Type B pancreatic cell (in vitro differentiated cells): ENCODE measurements at places on chromosomes 7 and 10. TPM values are rescaled to one million over a fixed set of nuclear protein-coding genes. Genes with fewer than 3 reads are reported as not detected.

GRCh38 chr7:42403831-42404230 lies 166.8 kb upstream of the GLI3 start:
- no peak for DNase-seq

DNA sequence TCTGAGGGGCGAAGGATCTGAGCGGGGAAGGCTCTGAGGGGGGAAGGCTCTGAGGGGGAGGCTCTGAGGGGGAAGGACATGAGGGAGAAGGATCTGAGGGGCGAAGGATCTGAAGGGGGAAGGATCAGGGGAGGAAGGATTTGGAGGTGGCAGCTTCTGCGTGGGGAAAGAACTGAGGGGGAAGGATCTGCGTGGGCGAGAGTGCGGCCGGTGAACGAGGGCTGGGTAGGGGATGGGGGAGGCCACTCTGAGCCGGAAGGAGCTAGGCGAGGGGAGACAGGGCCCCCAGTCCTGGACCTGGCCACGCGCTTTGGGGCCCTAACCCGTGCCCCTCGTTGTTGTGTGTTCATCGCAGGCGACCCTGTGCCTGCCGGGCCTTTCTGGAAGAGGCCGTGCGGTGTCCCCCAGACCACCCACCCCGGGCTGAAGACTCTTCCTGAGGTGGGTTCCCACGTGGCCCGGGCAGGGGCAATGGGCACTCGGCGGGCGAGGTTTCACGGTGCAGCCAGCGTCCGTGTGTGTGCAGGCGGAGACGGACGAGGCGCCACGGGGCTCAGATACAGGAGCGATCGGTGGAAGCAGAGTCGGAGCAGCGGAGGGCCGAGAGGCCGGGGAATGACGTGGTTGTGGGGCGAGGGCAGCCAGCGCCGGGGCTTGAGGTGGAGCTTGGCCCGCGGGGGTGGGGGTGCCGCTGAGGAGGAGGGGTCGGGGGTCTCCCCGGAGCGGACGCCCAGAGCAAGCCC lies 2.0 kb downstream of the CALY start:
- DNase-seq: peak; percentile 73

DNA sequence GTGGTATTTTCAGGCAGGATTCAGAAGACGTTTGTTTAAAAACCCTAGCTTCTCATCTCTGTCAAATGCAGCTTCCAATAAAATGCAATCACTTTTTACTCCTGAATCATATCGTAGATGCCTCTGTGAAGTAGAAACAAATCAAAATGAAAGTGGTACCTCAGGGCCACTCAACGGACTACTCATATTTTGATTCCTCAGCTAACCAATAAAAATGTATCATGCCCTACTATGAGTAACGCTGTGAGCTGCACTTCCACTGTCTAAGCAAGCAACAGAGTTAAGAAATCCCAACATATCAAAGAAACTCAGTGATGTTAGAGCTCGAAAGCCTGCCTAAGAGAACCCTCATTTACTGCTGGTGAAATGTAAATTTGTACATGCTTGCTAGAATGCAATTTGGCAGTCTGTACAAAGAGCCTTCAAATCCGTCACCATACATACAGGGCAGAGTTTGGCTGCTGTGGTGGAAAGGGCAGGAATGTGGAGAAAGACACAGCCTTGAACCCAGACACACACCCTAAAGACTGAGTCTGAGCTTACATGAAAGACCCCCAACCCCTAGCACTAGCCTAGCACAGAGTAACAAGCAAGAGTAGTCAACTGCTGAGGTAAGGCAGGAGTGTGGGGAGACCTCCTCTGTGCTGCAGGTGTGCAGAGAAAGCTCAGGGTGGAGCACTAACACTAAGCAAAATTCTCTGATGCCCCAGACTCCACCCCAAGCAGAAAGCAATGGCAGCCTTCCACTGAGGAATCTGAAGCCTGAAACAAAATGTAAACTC lies 151.5 kb downstream of the ANK3 start:
- no peak for DNase-seq

The ANKRD7 gene
- total RNA-seq: not detected in 2 replicates

DNA sequence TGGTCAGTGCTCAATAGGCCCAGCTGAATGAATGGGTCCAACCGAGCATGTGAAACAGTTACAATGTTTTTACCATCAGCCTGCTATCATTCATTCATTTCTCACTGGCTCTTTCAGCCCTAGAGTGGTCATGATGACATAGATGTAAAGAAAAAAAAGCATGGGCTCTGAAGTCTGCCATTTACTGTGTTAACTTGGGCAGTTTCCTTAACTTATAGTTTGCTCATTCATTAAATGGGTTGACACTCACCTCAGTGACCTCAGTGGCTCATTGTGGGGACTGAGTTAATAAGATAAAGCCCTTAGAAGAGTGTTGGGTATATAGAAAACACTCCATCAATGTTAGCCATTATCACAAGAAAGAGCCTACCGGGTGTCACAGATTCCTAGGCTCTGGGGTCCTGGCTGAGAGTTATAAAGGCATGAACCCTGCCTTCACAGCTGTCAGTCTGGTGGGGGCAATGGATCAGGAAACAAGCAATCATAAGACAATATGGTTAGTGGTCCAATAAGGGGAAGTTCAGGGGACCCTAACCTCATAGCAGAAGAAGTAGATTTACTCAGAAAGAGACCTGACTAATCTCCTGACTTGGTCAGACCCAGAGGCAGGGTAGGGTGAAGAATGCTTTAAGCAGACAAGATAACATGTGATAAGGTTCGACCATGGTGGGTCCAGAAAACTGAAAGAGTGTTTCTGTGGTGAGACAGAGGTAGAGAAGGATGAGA lies 29.7 kb upstream of the GPAM start:
- DNase-seq: no peak

GRCh38 chr10:33799944-33800323 lies 465.5 kb upstream of the NRP1 start:
- DNase-seq: no peak

GRCh38 chr7:42548816-42549611 lies 312.0 kb upstream of the GLI3 start:
- DNase-seq: no peak

The ELMO1 gene
- 4.9 and 29.4 TPM in 2 replicates for total RNA-seq

GRCh38 chr10:126080291-126080825 lies 184.0 kb downstream of the FANK1 start:
- DNase-seq: no peak

The PITRM1 gene
- 57.0 and 62.3 TPM in 2 replicates for total RNA-seq

DNA sequence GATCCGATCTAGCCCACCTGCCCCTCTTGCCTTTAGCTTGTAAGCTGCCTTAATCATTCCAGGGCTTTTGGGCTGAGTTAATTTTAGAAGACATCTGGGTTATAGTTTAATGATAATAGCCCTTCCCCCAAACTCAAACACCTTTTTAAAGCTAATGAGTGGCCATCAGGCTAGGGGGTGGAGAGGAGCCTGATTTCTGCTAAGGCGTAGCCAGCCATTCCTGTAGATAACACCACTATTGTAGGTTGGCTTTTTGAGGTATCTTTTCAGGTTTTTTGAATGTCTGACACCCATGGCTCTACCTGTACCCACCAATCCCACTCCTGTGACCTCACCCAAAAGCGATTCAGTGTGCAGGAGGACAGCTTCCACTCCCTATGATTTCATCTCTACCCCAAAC lies 7.6 kb upstream of the SYPL1 start:
- no peak for DNase-seq

The ANXA8L1 gene
- total RNA-seq: 0.97 and 3.9 TPM in 2 replicates

The SCART1 gene
- total RNA-seq: 1.2 and 1.4 TPM in 2 replicates

GRCh38 chr10:126685756-126686155 lies 15.3 kb upstream of the C10orf90 start:
- DNase-seq: no peak

GRCh38 chr10:3708852-3709251 lies 76.2 kb downstream of the KLF6 start:
- no peak for DNase-seq

DNA sequence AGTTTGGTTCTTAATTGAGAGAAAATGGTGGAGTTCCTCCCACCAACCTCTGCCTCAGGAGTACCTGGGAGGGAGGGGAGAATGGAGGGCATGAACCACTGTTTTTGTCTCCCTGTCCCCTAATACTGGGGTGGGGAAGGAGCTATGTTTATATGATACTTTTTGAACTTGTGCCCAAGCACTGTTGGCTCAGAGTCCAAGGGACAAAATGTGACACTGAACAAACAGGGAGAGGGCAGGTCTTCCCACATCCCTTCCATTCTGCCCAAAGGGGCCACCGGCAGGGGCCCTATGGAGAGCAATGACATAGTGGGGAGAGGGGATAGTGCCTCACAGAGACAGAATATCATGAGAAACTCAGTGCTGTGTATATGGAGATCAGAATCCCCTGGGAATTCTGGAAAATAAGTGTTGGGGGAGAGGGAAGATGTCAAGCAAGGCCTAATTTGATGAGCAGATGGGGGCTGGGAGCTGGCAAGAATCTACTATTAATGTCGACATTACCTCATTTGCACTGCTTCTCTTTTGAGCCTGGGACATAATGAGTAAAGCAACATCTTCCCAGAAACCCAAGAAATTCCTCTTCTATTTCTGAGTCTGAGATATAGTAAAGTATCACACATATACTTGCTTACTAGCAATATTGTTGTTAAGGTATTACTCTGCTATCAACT lies 180.6 kb downstream of the CYP26A1 start:
- DNase-seq: no peak

The EPO gene
- total RNA-seq: 0.22 and 0.40 TPM in 2 replicates

DNA sequence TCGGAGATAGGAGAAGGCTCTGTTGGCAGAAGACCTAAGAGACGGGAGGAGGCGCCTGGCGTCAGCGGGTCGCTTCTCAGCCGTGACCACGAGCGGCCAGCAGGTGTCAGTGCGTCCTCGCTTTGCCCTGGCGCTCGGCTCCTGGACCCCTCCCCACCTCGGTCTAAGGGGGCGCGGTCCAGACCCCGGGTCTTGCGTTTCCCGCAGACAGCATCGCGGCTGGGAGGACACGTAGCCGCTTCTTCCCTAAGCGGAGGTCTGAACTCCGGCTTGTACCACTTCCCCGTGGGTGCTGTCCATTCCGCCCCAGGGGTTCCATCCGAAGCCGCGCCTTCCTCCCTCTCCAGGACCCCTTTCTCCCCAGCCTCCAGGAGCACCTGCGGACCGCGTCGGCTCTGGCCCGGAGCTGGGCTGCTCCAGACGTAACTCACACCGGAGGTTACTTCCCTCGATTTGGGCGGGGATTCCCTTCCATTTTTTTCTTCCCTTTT lies 593 bp upstream of the ADRA2A start:
- peak; percentile 89 for DNase-seq

- DNase-seq: no peak
Observed at GRCh38 chr7:99146979-99147378, 3.1 kb upstream of the SMURF1 start.

DNA sequence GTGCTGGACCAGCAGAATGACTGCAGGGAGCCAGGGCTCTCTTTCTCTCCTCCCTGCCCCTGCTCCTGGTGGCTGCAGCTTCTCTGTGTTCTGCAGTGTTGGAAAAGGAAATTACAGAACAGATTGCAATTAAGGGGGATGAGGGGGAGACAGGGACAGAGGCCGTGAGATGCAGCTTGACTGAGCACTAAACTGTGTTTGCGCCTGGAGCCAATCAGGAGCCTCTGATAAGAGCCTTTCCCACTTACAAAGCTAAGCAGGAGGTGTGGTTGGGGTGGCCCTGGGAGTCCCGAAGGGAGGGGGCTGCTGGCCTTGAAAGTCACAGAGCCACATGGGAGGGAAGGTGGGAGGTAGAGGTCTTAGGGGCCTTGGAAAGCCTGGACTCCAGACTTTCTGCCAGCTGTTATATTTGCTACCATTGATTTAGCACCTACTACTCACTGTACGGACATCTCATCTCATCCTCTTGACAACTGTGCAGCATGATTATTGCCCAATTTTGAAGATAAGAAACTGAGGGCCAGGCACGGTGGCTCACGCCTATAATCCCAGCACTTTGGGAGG lies 26.7 kb downstream of the TRIM8 start:
- no peak for DNase-seq

The LRWD1 gene
- total RNA-seq: 16.5 and 23.5 TPM in 2 replicates

DNA sequence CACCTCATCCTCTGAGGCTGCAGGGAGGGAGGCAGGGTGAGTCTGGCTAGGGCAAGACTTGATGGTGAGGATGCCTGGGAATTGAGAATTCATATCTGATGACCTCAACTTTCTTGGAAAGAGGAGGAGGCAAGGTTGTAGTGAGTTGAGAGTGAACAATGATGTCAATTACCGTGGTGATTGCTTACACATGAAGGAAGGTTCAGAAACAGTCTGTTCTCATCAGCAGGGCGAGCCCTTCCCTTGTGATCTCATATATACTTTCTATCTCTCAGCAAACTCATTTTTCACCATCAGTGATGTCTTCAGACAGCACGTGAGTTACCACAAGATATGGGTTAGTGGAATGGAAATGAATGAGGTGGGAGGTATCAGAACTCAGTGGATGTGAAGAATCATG lies 20.1 kb upstream of the COL13A1 start:
- DNase-seq: no peak

- no peak for DNase-seq
Observed at GRCh38 chr7:506391-506831, 13.2 kb downstream of the PDGFA start.

The WEE2 gene
- total RNA-seq: not detected in 2 replicates

DNA sequence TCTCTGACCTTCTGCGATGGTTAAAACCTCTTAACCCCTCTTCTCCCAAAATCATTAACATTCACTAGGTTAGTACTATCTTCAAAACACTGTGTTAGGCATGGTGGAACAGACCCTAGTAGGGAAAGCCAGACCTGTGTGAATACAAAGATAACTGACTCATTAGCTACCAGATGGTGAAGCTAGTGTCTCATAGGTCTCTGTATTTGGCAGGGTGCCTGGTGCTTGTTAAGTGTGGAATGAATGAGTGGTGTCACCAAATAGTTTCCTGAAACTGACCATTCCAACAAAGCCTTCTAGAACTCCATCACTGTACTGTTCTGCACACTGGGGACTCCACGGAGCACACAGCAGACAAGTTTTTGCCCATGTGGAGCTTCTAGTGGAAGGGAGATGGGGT lies 27.7 kb upstream of the TM9SF3 start:
- no peak for DNase-seq

DNA sequence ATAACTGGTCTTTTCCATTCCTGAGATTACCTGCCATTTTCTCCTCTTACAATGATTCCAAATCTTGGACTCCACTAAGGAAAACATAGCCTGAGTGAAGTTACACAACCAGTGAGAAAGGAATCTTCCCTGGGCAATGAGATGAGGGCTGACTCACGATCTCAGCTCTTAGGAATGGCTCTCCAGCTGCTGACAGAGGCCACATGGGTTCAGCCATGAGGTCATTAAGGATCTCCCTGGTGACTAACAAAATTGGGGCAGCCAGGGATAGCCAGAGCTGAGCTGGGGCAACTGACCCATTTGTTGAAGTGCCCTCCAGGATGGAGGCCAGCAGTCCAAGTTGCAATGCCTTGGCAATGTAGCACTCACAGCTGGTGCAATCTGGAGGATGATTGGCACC lies 78.7 kb upstream of the MKLN1 start:
- DNase-seq: no peak

DNA sequence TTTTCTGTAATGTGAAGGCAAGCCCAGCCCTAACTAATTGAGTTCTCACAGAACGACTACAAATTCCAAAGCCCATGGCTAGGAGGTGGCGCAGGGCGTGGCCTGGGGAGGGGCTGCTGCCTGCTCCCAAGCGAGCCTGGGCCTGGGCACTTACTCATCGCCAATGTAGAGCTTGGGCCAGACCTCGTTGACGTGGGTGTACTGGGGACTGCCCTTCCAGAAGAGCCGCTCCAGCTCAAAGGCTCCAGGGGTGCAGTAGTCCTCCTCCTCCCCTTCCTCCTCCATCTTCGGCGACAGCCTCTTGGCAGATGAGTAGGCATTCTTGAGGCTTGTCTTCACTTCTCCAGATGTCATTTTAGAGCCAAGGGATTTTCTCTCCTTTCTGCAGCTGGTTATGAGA lies 53.3 kb upstream of the SAMD8 start:
- DNase-seq: no peak

GRCh38 chr7:18087026-18087686 lies 59.5 kb upstream of the PRPS1L1 start:
- DNase-seq: no peak

GRCh38 chr7:39433550-39433949 lies 132.7 kb upstream of the YAE1 start:
- DNase-seq: no peak
